CD4-positive, alpha-beta memory T cell (primary cell): ENCODE measurements at places on chromosomes 2 and 18.

DNA sequence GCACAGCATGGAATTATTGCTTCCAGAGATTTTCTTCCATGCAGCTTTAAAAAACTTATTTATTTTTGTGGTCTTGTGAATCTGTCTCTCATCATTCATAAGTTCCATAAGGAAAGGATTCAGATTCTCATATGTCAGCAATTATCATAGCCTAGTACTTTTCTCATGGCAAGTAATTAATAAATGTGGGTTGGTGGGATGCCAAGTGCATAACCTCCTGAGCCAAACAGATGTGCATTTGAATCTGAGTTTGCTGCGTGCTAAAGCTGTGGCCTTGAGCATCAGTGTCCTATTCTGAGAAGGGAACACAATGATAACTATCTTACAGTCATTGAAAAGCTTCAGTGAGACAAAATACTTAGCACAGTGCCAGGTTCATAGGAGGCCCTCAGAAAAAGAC is 331.9 kb downstream of the PDE11A start:
- no peak for DNase-seq

GRCh38 chr2:23412556-23413155 is 27.7 kb downstream of the KLHL29 start:
- no peak for DNase-seq

DNA sequence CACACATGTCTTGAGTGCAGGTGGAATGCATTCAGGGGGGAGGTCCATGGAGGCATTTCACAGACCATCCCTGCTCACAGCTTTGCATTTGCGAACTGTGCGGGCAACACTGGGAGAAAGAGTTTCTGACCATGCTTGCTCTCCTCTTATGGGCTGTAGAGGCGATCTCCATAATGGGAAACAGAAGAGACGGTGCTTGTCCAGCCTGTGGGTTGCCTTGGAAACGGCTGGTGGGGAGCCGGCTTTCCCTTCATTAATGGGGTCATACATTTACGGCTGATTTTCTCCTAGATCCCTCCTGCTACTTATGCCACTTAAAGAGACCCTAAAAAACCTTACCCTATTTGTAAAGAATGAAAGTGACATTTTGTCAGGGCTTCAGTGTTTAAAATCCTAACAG is 147.4 kb downstream of the SOX11 start:
- no peak for DNase-seq

DNA sequence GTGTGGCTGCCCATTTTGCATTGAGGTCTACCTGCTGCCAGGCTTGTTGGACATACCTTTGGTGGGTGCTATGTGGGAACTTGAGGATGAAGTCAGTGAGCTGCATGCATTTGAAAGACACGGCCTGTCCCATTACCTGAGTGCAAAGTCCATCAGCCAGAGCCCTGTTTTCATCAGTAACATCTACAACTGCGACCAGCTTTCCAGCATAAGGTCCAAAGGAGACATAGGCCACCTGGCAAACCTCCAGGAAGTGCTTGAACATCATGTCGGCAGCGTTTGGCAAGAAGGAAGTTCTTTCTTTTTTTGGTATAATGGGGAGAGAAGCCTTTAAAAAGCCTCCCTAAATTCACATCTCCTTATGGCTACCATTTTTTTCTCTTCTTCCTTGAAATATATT is 143.1 kb downstream of the FAM161A start:
- DNase-seq = no peak

DNA sequence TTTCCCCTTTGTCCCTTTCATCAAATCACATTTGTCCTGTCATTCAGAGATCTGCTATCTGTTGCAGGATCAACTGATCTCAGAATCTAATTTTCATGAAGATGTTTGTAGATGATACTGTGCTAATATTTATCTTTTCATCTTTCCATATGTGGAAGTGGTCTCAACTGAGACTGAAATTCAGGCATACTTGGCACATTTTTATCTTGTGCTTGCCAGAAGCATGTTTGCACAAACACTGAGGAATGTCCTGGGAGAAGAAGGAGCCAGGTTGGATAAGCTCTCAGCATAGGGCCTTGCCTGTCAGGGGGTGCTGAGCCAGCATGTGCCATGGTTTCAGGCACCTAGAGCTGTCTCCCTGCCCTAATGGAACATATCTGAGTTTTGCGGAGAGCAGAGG is 24.5 kb upstream of the MMADHC start:
- no peak for DNase-seq

GRCh38 chr18:6428851-6429395 is 14.2 kb upstream of the L3MBTL4 start:
- DNase-seq = no peak

DNA sequence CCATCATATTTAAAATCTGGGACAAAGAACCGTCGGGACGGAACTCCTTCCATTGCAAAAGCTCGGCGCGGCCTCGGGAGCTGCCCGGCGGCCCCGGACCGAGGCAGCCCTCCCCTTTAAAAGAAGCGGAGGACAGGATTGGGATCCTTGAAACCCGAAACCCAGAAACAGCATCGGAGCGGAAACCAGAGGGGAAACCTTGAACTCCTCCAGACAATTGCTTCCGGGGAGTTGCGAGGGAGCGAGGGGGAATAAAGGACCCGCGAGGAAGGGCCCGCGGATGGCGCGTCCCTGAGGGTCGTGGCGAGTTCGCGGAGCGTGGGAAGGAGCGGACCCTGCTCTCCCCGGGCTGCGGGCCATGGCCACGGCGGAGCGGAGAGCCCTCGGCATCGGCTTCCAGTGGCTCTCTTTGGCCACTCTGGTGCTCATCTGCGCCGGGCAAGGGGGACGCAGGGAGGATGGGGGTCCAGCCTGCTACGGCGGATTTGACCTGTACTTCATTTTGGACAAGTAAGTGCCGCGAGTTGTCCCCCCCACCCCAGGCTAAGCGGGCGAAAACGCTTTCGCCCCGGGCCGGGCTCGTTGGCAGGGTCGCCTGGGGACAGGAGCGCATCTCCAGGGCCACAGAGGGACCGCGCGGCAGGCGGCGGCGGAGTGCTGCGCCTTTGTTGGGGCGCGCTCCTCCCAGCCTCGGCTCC is at the start of gene ANTXR1:
Gene ANTXR1, plus strand, starts transcription at position 38 of the 698 bp plus-strand sequence. Its CDS starts 321 bp downstream, at position 359.
- peak; percentile 11 for DNase-seq

DNA sequence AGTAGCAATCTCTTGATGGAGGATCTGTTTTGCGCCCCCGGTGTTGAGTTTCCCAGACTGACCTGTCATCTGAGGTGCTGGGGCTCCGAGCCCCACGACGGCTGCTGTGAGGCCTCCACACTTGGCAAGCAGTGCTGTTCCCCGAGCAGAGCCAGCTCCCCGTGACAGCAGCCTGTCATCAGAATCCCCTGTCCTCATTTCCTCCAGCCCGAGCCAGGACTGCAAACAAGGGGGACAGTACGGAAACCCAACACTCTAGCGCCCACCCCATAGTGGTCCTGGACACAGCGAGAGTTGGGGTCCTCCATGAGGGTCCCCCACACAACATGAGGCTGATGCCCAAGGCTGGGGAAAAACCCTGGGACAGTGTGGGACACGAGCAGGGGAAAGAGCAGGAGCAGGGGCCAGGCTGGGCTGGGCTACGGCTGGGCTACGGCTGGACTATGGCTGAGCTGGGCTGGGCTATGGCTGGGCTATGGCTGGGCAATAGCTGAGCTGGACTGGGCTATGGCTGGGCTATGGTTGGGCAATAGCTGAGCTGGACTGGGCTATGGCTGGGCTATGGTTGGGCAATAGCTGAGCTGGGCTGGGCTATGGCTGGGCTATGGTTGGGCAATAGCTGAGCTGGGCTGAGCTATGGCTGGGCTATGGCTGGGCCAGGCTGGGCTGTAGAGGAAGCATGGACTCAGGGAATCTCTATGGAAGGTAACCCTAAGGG is 1.5 kb upstream of the KLHL30 start:
- no peak for DNase-seq

DNA sequence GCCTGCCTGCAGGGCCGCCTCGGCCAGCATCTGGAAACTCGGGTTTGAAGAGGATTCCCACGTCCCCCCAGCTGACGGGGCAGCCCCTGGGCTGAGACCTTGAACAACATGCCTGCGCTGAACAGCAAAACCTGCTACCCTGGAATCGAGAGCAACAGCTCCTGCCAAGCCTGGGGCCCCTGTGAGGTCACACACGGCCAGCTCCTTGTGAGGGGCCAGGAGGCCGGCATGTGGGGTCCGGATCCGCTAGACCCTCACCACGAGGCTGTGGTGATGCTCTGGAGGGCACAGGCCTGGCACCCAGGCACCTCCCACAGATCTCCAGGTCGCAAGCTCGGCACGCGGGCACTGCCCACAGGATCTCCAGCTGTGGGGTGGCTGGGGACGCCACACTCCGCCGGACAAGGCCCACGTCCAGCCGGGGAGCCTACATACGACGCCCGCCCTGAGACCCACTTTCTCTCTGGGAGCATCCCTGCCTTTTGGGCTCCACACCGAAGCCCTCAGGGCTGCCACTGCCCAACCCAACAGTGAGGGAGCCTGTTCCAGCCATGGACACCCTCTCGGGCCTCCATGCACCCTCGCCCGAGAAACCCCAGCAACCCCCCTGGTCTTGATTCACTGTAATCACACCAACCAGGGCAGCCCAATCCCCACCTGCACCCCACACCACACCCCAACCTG is 34.1 kb downstream of the SLC66A2 start:
- no peak for DNase-seq

DNA sequence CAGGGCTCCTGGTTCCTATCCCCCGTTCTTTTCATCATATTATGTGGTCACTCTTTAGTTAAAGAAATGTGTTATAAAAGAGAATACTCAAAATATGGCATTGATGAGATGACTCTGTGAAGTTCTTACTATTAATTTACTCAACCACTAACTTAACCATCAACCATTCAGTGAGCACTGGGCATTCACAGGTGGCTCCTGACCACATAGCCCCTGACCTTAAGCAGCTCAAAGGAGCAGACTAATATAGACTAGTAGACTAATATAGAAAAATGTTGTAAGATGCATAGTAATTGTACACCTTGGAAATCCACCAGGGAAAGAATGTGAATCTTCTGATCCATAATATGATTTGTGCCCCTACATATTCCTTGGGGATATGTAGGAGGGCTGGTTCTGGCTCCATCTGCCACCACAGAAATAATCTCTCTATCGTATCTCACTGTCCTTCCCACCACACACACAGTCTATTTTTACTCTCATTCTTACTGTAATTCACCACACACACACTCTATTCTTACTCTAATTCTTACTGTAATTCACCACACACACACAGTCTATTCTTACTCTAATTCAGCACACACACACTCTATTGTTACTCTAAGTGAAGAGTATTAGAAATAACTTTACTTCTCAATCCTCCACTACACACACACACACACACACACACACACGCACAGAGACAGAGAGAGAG is 188.9 kb upstream of the ITGA4 start:
- no peak for DNase-seq

DNA sequence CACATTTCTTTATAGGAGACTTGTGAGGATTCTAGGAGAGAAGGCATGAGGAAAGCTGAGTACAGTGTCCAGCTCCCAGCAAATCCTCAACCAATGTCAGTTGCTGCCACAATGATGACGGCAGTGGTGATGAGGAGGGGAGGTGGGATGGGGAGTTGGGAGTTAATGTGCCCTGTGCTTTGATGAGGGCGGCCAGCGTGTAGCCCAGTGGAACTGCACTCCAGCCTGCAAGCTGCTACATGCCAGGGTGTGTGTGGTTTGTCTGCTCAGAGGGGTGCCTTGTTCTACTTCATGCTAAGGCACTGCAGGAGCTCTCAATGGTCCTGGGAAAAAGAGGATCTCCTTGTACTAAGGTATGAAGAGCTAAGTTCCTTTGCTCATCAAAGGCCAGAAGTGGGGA is 96.1 kb downstream of the MSH2 start:
- DNase-seq = no peak

- no peak for DNase-seq
These were observed 559.5 kb downstream of the PIK3C3 start for GRCh38 chr18:42514512-42514911.

GRCh38 chr2:151770995-151771394 is 36.7 kb upstream of the NEB start:
- no peak for DNase-seq

DNA sequence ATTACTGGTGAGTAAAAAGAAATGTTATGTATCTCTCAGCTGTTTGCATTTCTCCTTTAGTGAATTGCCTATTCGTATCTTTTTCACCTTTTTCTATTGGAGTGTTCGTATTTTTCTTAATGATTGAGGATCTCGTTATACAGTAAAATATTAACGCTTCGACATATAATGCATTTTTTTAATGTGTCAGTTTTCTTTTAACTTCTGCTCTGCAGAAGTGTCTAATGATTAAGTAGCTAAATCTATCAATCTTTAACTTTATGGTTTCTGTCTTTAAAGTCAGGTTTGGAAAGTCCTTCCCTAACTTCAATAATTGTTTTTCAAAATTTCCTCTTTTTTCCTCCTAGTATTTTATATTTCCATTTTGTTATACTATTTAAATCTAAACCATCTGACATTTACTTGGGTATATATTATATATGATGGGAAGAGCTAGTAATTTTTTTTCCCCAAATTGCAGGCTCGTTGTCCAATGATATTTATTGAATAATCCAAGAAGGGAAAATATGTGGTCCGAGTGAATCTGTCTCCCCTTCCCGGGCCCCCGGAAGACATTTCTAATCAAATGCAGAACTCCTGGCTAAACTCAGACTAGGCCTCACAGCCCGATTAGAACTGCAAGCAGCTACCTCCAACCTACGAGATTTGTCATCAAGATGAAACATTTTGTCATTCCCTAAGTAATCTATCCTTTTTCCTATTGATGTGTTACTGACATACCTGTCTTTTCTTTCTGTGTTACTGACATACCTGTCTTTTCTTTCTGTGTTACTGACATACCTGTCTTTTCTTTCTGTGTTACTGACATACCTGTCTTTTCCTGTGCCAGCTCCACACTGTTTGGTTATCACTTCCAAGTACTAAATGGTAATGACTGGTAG is 17.2 kb downstream of the PCBP1 start:
- no peak for DNase-seq

DNA sequence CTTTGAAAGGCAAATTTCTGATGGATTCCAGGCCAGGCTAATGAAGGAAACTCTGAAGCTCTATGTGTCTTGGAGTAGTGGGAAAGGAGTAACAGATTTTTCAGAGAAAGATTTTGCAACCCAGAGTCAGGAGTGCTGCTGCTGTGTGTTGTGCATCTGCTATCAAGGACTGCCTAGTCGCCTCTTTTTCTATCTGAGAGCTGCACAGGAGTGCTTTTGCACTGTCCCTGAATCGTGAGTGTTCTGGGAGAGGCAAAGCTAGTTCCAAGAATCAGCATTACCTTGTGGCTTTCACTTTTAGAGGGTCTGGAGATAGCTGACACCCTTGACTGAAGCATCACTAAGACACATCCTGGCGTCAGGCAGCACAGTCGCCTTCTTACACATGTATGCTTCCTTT is 336.4 kb downstream of the PARD3B start:
- no peak for DNase-seq

GRCh38 chr2:190455358-190456095 is 47.4 kb downstream of the MFSD6 start:
- DNase-seq = no peak
